Fibroblast of skin of right biceps (primary cell): ENCODE measurements at places on chromosomes 1 and 21.
A peak's percentile ranks its signal among the peaks of the same experiment; 100 is the strongest.

GRCh38 chr1:119853155-119853554 lies 41.9 kb upstream of the REG4 start:
- no peak for DNase-seq

- no peak for DNase-seq
Measured at GRCh38 chr1:159890390-159890789, 9.6 kb downstream of the CFAP45 start.

- DNase-seq: no peak
Measured at GRCh38 chr1:2312515-2313301, 78.6 kb downstream of the MORN1 start.

DNA sequence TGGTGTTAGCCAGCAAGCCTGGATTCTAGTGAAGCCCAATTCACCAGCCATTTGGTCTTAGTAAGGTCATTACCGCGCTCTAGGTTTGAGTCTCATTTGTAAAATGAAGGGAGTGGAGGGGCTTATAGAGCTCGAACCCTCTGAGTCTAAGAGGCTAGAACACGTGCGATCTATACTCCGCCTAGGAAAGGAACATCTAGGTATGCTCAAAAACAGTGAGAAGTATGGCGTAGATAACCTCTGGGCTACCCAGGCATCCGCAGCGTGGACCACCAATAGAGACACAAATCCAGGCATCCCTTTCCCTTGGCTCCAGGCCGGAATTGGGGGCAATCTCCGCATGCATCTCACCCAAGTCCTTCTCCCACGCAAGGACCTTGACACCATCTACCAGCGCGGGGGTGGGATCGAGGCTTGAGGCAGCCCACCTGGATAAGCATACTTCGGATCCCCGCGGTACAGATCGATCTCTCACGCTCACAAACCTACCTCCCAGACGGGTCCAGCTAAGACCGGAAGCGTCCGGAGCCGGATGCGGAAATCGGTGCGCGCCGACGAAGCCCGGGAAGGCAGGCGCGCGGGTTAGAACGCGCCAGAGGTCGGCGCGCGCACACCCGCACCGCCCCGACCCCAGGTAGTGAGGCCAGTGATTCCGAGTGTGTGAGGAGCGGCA lies at the start of gene METTL25B:
TSS of gene METTL25B (plus strand) at position 544 of the 673 bp plus-strand sequence. CDS start 636 bp downstream, outside the sequence.
- peak; percentile 81 for DNase-seq

GRCh38 chr21:26451081-26451740 lies 121.9 kb downstream of the CYYR1 start:
- peak; percentile 62 for DNase-seq

GRCh38 chr1:55708781-55709180 lies 493.6 kb upstream of the USP24 start:
- DNase-seq: no peak

DNA sequence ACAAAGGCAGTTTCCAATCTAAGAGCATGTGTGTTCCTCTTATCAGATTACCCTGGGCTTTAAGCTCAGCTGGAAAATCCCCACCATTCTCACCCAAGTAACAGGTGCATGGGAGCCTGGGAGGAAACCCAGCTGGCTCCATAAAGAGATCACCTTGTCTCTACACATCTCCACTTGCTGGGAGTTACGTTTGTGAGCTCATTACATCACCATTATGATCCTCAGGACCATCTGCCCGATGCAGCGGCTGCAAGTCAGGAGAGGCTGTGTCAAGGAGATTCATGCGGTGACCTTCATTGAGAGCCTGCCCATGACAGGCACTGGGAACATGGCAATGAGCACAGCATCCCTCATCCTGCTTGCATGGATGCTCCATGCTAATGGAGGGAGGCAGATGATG lies 618.0 kb downstream of the NPHP4 start:
- DNase-seq: no peak

DNA sequence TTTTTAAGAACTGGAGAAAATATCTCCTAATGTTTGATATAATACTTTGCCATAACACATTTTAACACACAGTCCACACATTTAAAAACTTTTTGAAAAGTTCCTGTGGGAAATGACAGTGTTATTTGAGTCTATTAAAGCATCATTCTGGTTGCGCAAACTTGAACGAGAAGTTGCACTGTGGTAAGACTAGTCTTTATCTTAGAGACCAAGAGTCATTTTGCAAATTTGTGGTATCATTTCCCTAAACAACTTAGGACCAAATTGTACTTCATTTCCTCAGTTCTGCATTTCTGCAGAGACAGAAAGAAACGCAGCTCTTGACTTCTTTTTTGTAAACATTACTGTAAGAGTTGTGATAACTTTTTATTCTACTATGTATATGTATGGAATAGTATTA lies at the start of gene RGS18:
TSS of gene RGS18 (plus strand) at position 282 of the 400 bp plus-strand sequence. CDS start 176 bp downstream, outside the sequence.
- DNase-seq: peak; percentile 36

GRCh38 chr1:1554926-1555915 lies 14.8 kb upstream of the TMEM240 start:
- DNase-seq: peak; percentile 81

DNA sequence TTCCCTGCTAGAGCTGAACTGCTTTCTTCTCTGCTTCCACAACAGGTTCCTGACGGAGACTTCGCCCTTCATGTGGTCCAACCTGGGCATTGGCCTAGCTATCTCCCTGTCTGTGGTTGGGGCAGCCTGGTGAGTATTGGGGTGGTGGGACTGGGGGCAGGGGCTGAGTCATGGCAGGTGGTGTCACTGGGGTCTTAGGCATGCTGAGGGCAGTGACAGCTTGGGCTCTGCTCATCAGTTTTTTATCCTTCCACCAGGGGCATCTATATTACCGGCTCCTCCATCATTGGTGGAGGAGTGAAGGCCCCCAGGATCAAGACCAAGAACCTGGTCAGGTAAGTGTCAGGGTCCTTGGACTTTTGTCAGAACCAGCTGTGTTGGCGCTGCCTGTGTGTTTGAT lies 1.3 kb downstream of the ATP6V0B start:
- DNase-seq: no peak

DNA sequence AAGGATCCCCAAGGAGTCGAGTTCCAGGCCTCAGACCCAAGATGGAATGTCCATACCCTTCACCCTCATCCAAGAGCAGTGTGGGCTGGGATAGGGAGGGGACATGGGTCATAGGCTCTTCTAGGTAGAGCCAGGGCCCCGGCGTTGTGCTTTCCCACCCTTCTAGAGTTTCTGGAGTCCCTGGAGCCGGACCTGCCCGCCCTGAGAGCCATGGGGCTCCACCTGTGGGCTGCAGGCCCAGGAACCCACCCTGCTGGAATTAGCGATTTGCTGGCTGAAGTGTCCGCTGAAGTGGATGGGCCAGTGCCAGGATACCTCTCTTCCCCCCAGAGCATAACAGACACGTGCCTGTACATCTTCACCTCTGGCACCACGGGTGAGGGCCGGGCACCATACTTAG lies 1.1 kb downstream of the SLC27A3 start:
- DNase-seq: no peak

DNA sequence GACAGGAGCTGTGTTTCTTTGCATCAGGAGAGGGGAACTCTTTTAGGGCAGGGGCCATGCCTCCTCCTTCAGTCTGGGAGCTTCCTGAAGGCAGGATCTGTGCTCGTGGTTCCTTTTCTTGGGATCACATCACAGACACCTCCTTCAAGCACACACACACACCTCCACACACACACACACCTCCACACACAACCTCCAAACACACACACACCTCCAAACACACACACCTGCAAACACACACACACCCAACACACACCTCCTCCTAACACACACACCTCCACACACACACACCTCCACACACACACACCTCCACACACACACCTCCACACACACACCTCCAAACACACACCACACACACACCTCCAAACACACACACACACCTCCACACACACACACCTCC lies 10.5 kb downstream of the LGR6 start:
- DNase-seq: no peak

DNA sequence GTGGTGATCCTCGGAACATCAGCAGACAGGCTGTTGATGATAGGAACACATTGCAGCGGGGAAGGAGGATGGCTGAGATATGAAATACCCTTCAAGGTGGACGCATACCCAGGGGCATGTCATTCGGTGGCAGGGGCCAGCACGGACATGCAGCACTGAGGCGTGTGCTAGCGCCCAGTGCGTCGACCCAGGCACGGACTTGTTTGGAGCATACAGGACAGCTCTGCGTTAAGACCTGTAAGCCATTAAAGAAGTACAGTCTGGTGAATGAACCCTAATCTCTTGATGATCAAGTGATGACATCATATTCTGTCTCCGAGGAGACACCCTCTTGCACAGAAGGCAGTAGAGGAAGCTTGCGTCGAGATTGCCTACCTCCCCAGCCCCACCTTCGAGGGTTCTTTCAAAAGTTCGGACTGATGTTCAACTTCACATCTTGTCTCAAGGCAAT lies 63.6 kb upstream of the KIF26B start:
- DNase-seq: peak; percentile 14

DNA sequence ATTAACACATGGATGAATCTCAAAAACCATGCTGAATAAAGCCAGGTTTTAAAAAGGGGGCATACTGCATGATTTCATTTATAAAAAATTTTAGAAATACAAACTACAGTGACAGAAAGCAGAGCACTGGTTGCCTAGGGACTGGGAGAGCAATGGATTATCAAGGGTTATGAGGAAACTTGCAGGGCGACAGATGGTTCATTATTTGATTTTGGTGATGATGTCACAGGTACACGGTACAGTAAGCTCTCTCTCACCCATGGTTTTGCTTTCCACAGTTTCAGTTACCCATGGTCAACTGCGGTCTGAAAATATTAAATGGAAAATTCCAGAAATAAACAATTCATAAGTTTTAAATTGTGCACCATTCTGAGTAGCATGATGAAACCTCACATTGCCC lies 14.1 kb downstream of the VAMP4 start:
- no peak for DNase-seq

GRCh38 chr1:152220166-152221163 lies 3.5 kb downstream of the HRNR start:
- DNase-seq: no peak

DNA sequence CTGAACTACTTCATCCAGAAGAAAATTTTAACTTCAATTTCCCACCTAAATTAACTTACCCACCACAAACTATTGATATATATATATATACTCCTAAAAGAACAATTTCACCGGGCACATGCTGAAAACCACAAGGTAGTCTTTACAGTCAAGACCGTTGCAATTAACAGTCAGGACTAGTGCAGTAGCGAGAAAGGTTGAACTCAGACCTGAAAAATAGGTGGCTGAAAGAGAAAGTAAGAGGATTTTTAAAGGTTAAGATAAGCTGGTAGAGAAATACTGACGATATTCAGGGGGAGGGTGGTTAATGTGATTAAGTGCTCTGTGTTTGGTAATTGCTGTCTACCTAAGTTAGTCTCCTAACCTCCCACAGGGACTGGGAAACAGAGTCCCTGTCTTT lies 1153.5 kb upstream of the TMPRSS15 start:
- no peak for DNase-seq

- no peak for DNase-seq
Measured at GRCh38 chr1:3034162-3034561, 12.9 kb downstream of the ACTRT2 start.

DNA sequence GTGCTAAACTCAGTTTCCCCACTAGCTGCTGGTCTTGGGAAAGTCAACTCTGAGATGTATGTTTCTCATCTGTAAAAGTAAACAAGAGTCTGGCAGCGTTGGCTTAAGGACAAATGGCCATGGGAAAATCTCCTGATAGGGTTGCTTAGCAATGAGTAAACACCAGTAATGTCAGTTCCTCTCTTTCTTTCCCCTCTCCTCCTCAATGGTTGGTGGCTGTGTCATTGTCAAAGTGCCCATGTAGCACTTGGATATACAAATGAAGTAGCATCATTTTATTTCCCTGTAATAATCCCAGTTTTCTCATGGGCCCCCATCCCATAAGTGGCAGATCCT lies 2.2 kb upstream of the FYB2 start:
- no peak for DNase-seq

GRCh38 chr1:73813716-73814115 lies 384.3 kb downstream of the LRRIQ3 start:
- DNase-seq: peak; percentile 22

DNA sequence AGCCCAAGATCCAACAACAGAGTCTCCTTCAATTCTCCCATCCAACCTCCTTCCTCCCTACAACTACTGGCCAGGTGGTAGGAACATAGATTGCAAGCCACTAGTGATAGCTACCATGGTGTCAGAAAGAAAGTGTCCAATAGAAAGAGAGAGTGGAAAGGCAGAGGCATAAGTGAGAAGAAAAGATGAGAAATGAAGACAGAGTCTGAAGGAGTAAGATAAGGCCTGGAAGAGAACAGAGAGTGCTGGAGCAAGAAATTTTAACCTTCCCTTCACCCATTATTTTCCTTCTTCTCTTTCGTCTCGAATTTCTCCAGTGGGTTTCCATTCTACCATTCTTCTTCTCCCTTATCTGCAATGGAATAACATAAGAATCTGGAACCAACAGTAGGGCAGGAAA lies 57.9 kb downstream of the CDC42BPA start:
- no peak for DNase-seq

DNA sequence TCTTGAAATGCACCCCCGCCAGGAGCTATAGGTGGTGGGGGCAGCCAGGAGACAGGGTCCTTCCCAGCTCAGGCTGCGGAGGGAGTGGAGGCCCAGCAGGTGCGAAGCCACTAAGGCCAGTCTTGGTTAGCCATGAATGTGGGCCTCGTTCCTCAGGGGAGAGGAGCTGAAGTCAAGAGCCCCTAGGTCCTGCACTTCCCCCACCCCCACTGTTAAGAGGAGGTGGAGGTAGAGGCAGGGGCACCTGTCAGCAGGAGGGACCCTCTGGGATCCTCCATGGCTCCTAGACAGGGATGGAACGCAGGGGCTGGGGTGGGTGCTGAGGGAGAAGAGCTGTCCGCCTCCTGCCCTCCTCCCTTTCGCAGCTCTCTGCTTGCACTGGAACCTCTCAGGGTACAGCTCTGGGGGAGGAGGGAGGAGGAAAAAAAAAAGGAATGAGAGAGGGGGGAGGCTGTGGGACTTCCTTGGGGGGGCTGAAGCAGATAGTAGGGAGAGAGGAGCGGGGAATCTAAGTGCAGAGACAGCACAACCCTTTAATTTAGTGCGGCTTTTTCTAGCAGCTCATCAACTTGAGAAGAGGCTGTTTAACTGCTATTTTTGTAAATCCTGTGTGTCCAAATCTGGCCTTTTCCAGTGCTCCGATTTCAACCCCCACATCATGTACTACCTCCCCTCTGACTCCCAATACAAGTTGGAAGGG lies 37.0 kb downstream of the MATN1 start:
- DNase-seq: no peak

GRCh38 chr1:2018217-2019171 lies 651 bp upstream of the GABRD start:
- no peak for DNase-seq

DNA sequence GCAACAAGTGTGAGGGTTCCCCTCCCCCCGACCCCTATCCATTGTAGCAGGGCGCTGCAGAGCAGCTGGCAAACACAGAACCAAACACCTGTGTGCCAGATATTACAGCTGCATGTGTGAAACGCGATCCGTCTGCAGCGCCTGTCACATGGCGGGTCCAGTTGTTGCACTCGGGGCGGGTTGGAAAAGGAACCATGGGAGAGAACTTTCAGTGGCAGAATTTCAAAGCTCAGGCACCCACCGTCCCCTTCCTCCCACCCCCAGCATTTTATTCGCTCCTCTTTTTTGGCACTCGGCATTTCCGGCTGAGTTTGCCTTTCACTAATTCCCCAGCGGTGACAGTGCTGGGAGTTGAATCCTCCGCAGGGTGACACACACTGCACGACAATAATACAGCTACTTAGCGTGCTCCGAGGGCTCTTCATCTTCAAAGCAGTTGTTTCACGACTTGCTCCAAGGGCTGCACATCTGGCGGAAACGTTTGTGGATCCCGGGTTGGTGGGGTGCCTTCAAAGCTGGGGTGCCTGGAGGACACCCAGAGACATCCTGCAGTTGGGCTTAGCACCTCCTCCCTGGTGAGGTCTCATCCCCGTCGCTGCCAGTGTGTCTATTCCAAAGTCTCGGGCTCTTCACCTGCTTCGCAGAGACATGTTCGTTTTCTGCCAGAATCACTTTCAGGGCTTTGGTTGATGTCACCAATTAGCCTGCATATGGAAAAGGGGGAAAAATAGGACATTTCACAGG lies 180.7 kb downstream of the ZBTB18 start:
- DNase-seq: peak; percentile 65
